ENCODE measurements at places on chromosomes 7 and 10.

DNA sequence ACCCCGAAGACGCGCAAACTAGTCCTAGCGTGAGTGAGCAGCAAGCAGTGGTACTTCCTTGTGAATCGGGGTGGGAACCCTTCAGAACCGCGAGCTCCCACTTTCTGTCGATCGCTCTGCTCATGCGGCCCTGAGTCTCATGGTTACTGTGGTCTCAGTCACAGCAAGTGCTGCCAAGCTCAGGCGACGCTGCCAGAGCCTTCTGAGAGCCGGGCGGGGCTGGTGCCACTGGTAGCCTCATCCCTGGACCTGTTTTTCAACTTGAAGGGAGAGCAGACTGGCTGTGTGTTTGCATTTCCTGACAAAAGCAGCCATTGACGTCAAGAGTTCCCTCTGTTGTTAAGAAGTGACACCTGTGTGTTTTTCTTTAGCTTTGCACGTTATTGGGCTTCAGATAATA lies 32.9 kb upstream of the BHLHA15 start:
- no peak for DNase-seq

GRCh38 chr10:86067436-86068050 lies 299.1 kb downstream of the GRID1 start:
- DNase-seq: no peak

- no peak for DNase-seq
Measured at GRCh38 chr10:46317889-46318288, 31.1 kb downstream of the ANTXRL start.

DNA sequence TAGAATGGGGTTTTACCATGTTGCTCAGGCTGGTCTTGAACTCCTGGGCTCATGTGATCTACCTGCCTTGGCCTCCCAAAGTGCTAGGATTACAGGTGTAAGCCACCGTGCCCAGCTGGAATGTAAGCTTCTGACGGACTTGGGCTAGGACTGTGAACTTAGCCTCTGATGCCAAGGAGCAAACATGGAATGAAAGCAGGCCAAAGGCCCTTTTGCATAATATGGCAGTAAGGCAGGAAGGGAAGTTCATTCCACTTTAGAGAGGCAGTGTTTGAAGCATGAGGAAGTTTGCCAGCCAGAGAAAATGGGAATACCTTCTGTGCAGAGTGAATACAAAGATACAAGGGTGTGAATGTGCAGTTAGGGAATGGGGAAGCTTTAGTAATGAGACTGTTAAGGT lies 20.3 kb downstream of the VCL start:
- DNase-seq: no peak

GRCh38 chr7:76285604-76286374 lies 16.7 kb upstream of the HSPB1 start:
- DNase-seq: no peak

DNA sequence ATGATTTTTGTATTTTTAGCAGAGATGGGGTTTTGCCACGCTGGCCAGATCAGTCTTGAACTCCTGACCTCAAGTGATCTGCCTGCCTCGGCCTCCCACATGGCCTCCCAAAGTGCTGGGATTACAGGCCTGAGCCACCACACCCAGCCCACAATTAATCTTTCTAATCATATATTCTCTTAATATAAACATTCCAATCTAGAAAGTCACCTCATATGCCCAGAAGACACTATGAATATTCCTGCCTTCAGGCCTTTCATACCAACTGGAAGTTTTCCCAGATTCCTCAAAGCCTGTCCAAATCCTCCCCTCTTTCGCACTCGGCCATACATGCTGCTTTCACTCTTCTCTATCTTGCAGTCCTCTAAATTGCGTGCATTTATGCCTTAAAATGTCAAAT lies 32.6 kb downstream of the PDZD8 start:
- peak; percentile 10 for DNase-seq

Data from kidney glomerular epithelial cell (primary cell).